GM12865 (cell line): ENCODE measurements at places on chromosomes 5 and 9.

DNA sequence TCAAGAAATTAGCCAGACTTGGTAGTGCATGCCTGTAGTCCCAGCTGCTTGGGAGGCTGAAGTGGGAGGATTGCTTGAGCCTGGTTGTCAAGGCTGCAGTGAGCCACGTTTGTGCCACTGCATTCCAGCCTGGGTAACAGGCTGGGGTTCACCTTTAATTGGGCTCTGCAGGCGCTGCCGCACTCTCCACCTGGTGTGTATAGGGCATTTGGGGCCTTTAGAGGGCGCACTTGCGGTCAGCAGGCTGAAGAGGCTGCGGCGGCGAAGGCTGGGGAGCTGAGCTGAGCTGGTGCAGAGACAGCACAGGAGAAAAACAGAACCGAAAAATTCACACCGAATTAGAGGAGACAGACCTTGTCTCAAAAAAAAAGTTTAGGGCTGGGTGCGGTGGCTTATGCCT is 31.2 kb downstream of the CDK7 start:
- peak; percentile 15 for DNase-seq

- no peak for DNase-seq
Observed at GRCh38 chr5:39473156-39473775, 48.5 kb upstream of the DAB2 start.

- no peak for DNase-seq
Observed at GRCh38 chr5:175056831-175057230, 332.4 kb downstream of the MSX2 start.

- DNase-seq, result no peak
Observed at GRCh38 chr5:176662371-176663333, 15.4 kb downstream of the TSPAN17 start.
